ENCODE measurements at places on chromosomes 5 and 9.

DNA sequence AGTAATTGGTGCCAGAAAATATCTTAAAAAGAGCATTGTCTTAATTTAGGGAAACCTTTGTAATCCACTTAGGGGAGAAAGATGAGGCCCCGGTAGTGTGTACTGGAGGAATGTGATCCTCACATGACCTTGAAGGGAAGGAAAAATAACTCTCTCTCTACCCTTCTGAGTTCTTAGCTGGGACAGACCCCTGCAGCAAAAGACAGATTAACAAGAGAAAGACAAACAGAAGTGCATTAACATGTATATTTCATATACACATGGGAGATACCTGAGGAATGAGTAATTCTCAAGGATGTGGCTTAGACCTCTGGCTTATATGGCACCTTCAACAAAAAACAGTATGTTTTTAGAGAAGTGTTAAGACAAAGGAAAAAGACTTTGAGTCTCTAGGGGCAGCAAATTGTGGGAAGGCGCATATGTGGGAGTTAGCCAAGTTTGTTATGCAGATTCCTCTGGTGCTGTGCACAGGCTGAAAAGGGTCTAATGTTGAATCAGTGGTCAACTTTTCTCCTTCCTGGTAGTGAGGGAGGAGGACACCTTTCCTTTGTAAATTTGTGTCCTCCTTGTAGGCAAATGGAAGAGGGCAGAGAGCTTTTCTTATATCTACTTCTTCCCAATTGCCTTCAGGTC, 138.8 kb downstream of the LRRC70 start:
- DNase-seq, result no peak

DNA sequence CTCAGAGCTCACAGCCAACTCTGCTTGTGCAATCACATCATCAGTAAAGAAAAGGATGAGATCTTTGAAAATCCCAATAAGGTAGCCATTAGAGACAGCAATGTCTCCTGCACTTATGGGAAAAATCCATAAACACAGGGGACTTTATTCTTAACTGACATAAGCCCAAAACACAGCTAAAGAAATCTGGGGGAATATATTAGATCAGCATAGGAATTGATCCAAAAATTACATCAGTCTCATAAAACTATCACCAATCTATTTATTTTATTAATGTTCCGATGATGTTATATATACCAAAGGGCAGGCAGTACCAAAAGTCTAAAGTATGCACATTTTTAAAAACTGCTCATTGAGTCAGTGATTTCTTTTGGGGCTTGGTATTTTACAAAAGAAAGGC, 6.9 kb downstream of the MRPS27 start:
- DNase-seq, result no peak

DNA sequence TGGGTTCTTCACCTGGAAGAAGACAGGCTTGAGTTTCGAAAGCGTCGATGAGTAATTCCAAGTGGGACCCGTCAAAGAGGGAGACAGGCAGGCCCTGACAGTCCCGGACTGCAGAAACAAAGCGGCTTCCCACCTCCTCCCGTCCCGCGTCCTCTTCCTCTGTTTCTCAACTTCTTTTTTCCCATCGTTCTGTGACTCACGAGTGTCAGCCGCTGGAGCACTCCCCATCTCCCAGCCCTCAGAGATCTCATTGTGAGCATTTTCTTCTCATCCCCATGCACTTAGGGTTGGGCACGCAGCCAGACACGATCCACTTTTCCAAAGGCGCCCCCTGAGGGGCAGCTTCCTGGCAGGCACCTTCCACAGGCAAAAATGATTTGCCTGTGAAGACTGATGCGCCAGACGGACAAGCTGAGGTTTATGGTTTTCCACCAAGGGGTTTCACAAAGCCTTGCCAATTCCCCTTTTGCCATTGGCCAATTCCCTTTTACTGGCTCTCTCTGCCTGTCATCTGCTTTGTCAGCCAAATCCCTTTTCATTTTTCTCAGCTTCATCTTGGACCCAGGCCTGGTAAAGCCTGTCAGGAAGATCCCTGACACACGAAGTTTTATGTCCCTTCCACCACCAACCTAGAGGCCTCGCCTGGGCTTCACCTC, 86.5 kb upstream of the ANKRD55 start:
- DNase-seq, result no peak

GRCh38 chr5:103582364-103582763, 19.8 kb upstream of the NUDT12 start:
- DNase-seq, result peak; percentile 69

- peak; percentile 83 for DNase-seq
Observed at GRCh38 chr5:76714751-76715485, 1.0 kb upstream of the F2R start.

- no peak for DNase-seq
Observed at GRCh38 chr9:14361074-14361473, 47.1 kb upstream of the NFIB start.

GRCh38 chr9:86340356-86341006, 13.7 kb downstream of the TUT7 start:
- DNase-seq, result no peak

DNA sequence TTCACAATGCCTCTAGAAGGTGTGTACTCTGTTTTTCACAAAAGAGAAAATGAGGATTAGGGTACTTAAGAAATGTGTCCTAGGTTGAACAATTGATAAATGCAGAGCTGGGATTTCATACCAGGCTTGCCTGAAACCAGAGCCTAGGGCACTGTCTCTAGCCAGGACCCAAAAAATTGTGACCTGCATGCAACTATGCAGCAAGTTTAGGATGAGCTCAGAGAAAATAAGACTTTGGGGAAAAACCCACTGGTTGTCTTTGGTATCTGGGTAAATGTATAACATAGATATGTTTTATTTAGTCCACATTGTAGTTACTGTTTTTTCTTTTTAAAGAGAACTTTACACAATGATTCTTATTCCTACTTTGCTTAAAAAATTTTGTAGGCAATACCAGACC, 177.1 kb upstream of the SEMA6A start:
- no peak for DNase-seq

- no peak for DNase-seq
Observed at GRCh38 chr5:91977579-91977978, 594.5 kb upstream of the ARRDC3 start.

- peak; percentile 8 for DNase-seq
Observed at GRCh38 chr9:32395510-32396216, 11.2 kb downstream of the ACO1 start.

- DNase-seq, result no peak
Observed at GRCh38 chr9:99166149-99166548, 55.6 kb downstream of the ALG2 start.

GRCh38 chr9:6383551-6384225, 29.3 kb upstream of the UHRF2 start:
- DNase-seq, result no peak

DNA sequence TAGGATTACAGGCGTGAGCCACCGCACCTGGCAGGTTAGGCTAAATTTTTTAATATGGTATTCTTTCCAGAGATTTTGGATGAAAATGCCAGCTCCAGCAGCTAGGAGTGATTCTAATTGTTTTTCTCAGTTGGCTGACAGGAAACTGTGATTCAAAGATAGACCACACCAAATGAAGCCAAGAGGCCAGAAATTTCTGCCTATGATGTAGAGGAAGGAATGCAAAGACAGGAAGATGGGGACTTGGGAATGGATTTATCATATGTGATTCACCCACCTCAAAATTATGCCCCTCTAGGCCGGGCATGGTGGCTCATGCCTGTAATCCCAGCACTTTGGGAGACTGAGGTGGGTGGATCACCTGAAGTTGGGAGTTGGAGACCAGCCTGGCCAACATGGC, 53.3 kb downstream of the UGCG start:
- DNase-seq, result no peak

- DNase-seq, result no peak
Observed at GRCh38 chr5:171424726-171425125, 5.3 kb downstream of the FGF18 start.

- no peak for DNase-seq
Observed at GRCh38 chr5:169636477-169637084, 494 bp upstream of the DOCK2 start.

GRCh38 chr9:130295945-130296782, 30.6 kb downstream of the HMCN2 start:
- DNase-seq, result no peak

DNA sequence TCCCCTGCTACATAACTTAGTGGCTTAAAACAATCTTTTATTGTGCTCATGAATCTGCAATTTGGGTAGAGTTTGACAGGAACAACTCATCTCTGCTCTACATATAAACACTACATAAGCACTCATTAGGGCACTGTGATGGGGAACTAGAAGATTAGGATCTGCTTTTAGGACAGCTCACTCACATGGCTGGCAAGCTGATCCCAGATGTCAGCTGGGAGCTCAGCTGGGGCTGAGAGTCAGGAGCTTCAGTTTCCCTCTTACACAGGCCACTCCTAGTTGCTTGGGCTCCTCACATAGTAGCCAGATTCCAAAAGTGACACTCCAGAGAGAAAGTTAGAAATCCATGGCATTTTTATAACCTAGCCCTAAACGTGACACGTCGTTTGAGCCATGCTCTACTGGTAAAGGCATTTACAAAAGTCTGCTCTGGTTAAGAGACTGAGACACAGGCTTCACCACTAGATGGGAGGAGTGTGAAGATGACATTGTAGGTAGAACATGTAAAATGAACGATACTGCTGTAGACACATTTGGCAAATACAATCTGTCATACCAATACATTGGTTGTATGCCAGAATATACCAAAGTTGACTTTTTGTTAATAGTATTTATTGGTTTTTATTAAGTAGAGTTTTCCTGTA, 23.6 kb downstream of the SCAI start:
- DNase-seq, result peak; percentile 62

- DNase-seq, result peak; percentile 45
Observed at GRCh38 chr5:36389245-36389644, 87.5 kb upstream of the RANBP3L start.

DNA sequence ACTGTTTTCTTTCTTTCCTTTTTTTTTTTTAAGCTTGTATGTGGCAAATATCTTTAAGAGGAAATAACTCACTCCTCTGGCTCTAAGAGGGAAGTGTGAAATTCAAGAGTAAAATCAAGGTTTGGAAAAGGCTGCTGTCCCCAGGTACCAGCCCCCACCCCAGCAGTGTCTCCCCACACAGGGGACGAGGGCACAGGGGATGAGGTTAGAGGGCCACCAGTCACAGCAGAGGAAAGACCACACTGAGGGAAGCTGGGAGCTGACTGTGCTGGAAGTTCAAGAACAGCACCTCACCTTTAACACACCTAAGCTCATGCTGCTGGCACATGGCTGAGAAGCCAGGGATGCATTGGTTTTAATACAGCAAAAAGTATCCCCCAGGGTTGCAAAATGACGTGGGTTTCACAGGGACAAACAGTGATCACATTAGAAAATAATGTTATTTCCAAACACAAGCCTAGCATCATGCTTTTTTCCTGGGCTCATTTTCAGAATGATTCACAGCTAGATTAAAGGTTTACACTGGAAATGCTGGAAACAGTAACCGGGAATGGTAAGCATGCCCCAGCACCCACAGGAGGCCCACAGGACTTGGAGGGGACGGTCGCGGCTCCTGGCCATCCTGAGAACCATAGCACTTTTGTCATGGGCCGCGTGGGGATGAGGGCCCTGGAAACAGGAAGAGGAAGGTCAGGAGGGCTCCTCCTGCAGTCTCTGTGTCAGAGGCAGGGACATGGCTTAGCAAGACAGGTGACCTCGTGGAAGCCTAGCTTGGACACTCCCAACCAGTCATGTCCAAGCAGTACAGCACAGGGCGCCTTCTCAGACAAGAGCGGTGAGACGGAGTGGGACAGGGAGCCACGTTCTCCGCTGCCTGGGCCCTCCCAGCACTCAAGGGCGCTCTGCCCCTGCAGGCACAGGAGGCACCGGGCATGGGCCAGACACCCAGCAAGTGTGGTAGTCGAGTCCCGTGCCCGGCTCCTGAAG, 6.9 kb downstream of the LPCAT1 start:
- DNase-seq, result no peak

- no peak for DNase-seq
Observed at GRCh38 chr9:81585191-81585763, 104.1 kb downstream of the TLE1 start.

DNA sequence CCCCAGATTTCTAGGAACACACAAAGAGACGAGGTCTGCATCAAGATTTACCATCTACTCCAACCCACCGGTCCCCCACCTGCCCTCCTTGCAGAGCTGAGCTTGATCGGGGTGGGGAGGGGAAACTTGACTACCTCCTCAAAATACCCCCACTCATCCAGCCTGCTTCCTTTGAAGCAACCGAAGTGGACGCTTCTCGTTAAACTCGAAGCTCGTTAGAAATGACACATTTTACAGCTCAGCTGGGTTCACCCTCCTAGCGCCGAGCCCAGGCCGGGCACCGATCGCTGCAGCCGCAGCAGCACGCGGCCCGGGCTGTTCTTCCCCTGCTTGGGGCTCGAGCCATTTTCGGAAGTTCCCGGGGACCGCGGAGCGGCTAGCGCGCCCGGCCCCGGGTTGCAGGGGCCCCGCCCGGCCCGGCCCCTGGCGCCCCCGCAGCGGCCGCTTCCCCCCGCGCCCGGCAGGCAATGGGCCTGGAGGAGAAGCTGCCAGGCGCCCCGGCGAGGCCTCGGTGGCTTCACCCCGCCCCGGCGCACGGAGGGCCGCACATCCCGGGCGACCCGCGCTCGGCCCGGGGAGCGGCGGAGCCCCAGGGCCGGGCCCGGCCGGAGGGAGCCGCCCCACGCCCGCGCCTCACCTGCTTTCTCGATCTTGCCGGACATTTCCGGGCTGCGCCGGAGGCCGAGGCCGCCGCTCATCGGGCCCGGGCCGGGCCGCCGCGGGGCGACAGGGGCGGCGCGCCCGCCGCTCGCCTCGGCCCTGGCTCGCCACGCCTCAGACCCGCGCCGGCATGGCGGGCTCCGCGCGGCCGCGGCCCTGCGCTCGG, 530 bp downstream of the RAPGEF1 start:
- peak; percentile 70 for DNase-seq
